ENCODE measurements at places on chromosomes 16 and 17.
A peak's percentile ranks its signal among the peaks of the same experiment; 100 is the strongest.

GRCh38 chr17:80422981-80423380 lies 8.0 kb downstream of the ENDOV start:
- no peak for DNase-seq

DNA sequence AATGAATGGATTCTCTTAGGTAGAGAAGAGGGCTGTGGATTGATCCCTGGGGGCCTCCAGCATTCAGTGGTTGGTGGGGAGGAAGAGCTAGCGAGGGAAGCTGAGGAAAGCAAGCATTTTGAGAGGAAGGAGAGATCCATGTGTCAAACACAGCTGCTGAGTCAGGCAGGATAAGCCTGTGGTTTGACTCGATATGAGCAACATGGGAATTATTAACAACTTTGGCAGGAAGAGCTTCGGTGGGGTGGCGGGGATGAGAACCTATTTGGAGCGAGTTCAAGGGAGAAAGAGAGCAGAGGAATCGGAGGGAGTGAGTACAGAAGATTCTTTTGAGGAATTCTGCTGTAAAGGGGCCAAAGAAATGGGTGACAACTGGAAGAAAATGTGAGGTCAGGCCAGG lies 59.5 kb upstream of the CDC42EP4 start:
- peak; percentile 90 for DNase-seq

DNA sequence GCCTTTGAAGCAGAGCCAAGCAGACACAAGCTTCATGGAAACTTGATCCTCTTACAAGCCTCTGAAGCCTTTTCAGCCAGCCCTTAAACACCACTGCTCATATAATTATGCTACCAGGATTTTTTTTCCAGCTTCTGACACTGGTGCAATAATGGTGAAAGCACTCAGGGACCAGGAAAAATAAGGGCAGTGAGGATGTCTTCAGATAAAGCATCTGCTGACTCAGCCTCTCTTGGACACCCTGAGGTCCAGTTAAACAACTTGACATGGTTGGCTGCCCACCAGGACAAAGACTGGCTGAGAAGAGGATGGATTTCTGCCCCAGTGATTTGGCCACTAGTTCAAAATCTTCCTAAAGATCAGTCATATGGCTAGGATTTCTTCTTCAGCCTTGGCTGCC lies 124.2 kb upstream of the N4BP1 start:
- no peak for DNase-seq

DNA sequence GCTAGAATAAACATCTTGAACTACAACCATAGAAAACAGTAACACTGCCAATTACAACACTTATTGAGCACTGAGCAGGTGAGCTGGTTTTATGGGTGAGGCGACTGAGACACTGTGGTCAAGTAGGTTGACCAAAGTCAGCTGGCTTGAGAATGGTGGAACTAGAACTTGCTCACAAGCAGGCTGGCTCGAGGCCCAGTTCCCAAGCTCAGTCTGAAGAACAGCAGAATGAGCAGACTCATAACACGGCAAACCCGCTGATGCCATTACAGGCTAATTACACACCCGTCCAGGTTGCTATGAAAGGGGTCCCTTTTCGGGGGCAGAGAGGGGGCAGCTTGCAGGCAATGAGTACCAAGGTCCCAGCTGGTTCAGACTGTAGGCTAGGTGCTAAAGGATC lies 6.5 kb downstream of the ZZEF1 start:
- no peak for DNase-seq

DNA sequence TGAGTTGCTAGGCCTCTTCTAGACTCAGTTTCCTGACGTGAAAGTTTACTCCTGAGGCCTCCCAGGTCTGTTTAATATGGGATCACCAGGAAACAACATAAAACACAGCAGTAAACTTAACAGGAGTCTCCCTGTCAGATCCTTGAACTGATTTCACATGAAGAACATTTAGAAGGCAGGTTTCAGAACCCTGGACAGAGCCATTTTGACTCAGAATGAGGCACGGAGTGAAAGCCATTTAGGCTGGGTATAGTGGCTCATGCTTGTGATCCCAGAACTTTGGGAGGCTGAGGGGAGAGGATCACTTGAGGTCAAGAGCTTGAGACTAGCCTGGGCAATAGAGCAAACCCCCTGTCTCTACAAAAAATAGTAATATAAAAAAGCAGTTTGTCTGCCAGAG lies 289.1 kb downstream of the CA10 start:
- DNase-seq, result no peak

- no peak for DNase-seq
These were observed 64.6 kb downstream of the WWOX start for GRCh38 chr16:78163772-78164670.

DNA sequence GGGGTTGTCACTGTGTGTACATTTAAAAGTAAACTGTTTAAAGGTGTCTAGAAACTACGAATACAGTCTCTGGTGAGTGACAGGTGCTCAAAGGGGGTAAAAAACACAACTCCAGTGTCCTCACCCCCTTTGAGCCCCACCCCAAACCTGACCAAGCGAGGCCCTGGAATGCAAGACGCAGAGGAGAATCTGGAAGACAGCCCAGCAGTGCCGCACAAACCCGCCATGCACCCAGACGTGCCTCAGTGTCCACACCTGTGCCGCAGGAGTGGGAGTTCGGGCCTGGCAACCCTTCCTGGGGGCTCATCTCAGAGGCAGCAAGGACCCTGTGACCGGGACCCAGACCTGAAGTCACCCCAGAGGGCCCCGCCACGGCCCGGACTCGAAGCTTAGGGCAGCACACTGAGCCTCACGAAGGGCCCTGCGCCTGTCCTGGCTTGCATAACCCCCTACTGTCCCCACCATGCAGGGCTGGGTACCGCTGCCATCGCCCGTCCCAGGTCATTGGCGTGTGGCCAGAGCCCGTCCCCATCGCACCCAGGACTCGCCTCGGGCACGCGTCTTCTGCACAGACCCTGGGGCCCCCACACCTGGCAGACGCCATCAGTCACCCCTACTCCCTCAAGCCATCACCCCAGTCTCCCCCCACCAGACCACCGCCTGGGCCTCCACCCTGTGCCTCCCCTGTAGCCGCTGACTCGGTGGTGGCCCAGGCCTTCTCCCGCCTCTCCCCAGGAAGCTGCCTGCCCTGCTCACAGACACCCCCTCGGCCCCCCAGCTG lies 33.0 kb upstream of the ZC3H18 start:
- DNase-seq, result no peak

DNA sequence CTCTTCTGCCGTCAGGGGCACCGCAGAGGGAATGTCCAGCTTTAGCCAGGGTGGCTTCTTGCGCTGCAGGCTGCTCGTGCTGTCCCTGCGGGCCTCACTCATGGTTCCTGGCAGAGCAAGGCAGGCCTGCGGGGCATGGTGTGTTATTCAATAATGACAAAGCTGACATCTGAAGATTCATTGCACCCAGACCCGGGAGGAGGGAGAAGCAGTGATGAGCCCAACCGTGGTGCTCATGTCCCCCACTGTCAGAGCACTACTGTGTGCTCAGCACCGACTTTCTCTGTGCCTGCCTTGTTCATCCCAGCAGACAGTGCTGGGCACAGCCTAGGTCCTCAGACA lies 7.5 kb downstream of the RHBDF1 start:
- DNase-seq, result no peak

GRCh38 chr16:59148769-59149155 lies 414.6 kb upstream of the GOT2 start:
- no peak for DNase-seq

DNA sequence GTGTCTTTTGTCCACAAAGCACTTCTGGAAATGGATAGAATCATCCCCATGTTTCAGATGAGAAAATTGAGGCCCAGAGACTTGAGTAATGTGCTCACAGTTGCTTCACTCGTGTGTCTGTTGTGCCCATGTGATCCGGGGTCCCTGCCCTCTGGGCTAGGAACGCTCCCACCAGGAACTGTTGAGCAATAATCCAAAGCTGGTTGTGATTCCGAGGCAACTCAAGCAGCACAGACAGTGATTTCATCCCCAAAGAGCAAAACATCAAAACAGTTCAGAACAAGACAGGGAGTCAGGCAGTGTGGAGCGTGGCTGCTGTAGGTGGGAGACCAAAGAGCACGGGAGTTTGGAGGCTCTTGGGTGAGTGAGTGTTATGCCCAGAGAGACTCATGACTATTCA lies 205.0 kb upstream of the ASIC2 start:
- DNase-seq, result no peak

DNA sequence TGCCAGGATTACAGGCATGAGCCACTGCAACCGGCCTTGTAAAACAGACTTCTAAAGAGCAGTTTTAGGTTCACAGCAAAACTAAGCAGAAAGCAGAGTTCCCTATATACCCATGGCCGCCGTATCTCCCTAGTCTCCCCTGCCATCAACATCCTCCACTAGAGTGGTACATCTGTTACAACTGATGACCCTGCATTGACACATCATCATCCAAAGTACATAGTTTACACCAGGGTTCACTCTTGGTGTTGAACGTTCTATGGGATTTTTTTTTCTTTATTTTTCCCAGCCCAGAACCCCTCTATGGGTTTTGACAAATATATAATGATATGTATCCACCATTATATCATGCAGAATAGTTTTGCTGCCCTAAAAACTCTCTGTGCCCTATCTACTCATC lies 155.2 kb downstream of the RAB11FIP4 start:
- DNase-seq, result no peak

DNA sequence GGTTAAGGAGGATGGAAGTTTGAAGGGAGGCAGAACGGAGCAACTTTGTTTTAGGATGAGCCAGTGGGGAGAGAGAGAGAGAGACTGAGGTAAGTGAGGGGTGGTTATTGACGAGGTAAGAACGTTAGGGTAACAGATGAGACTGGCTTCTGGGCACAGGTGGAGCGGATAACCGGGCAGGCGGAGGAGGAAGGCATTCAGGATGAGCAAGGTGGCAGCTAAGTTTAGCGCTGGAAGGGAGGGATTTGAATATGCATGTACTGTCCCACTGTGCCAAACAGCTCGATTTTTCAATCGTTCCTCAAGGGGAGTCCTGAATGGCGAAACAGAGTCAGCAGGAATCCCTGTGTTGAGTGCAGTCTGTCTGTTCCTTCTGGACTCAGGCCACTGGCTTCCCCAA lies 35.8 kb downstream of the CACNG3 start:
- no peak for DNase-seq

GRCh38 chr17:5797447-5798050 lies 213.2 kb upstream of the NLRP1 start:
- DNase-seq, result no peak

DNA sequence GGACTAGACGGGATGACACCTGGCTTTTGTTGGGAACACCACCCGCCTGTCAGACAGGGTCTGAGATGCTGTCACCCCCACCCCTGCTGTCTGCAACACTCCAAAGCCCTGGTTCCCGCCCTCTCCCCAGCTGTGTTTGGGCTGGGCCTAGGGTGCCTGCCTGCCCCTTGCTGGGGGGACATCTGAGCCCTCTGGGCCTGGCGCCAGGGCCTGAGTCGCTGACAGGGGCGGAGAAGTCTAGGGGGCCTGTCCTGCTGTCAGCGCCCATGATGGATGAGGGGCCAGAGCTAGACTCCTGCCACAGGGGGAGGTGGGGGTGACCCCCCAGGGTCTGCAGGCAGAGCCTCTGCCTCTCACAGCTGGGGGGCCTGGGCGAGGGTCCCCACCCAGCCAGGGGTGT lies 7.6 kb upstream of the PKMYT1 start:
- DNase-seq, result no peak

GRCh38 chr16:76194616-76195015 lies 82.6 kb upstream of the CNTNAP4 start:
- DNase-seq, result no peak

- no peak for DNase-seq
These were observed 2.0 kb upstream of the NXPH3 start for GRCh38 chr17:49573510-49574322.

GRCh38 chr16:68993456-68993855 lies 112.0 kb upstream of the HAS3 start:
- DNase-seq, result no peak

DNA sequence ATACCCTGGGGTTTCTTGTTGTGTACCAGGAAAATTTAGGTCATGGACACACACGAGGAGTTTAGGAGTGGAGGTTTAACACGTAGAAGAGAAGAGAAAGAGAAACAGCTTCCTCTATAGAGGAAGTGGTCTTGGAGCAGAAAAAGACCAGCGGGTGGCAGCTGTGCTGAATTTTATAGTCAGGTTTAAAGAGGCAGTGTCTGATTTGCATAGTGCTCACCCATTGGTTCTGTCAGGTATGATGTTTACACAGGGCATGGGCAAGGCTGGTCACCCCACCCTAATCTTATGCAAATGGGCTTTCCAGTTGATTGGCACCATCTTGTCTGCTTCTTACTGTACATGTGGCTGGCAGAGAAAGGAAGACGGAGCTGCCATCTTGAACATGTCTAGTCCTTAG lies 309.0 kb downstream of the CDH13 start:
- no peak for DNase-seq

- no peak for DNase-seq
These were observed 5.4 kb downstream of the NXPH3 start for GRCh38 chr17:49580981-49581647.

DNA sequence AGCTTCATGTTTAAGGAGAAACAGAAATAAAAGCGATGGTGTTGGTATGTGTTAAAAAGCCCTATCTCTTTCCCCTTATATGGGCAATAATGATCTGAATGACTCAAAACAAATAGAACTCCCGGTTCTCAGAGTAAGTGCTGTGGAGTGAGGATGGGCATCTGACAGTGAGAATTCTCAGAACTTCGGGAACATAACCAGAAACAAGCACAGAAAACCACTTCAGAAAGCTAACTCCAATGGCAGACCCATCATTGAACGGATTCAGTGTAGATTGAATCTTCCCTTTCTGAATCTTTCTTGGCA lies 67.2 kb downstream of the CDH8 start:
- DNase-seq, result no peak

DNA sequence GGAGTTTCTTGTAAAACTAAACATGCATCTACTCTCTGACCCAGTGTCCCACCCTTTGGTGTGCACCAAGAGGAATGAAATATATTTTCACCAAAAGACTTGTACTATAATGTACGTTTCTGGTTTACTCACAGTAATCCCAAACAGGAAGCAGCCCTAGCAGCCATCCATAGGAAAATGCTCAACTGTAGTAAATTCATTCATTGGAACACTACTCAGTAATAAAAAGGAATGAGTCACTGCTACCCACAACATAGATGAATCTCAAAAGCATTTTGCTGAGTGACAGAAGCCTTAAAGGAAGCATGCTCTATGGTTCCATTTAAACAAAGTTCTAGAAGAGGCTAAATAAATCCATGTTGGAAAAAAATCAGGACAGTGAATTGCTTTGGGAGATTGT lies 37.6 kb upstream of the DHRS7B start:
- DNase-seq, result peak; percentile 16

DNA sequence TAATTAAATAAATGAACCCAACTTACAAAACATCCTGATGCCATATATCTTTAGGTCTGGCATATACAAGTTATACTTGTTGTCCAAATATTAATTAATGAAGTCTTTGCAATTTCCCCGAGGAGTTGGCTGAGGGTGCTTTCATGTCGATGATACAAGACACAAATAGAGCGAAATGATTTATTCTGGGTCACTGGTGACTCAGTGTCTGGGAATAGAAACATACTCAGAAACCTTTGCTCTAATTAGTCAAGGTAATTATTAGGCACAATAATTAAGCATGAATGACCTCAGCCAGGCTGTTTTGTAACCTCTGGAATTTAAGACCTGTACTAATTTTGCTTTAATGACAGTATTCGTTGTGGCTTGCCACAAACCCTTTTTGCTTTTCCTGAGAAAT lies 37.0 kb upstream of the HAPSTR1 start:
- DNase-seq, result no peak

- DNase-seq, result no peak
These were observed 116.0 kb downstream of the RPTOR start for GRCh38 chr17:80660527-80661198.

GRCh38 chr17:43671031-43671692 lies 9.4 kb upstream of the MEOX1 start:
- no peak for DNase-seq

Measured in fibroblast of skin of left quadriceps (primary cell).